ENCODE measurements at places on chromosomes 7 and 10.

- no peak for DNase-seq
Observed at GRCh38 chr10:13372524-13372923, 24.4 kb upstream of the SEPHS1 start.

- DNase-seq, result no peak
Observed at GRCh38 chr7:73341877-73342276, 13.9 kb downstream of the FKBP6 start.

DNA sequence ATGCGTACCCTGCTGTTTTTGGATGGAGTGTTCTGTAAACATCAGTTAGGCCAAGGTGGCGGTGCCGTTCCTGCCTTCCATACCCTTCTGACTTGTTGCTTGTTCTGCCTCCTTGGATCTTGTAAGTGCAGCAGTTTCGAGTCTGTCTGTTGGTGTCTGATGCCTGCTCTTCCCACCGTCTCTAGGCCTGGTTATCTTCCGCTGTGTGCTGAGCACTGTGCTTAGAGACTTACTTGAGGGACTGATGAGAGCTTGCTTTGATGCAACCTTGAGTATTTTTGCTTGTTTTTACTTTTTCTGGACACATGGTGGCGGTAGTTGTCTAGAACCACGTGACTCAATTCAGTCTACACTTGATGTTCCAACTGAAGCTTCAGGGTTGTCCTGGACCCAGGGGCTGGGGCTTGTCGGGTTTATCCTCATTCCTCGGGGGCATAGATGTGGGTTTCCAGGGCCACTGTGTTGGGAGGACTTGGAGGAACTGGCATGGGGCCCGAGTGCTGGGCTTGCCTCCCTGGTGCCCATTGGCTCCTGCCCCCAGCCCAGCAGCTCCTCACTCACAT, 14.4 kb upstream of the SPRN start:
- DNase-seq, result no peak

GRCh38 chr7:30301751-30302150, 17.4 kb downstream of the ZNRF2 start:
- DNase-seq, result peak; percentile 64

Measured in RWPE2 (cell line).